ENCODE measurements at places on chromosomes 1 and 21.

DNA sequence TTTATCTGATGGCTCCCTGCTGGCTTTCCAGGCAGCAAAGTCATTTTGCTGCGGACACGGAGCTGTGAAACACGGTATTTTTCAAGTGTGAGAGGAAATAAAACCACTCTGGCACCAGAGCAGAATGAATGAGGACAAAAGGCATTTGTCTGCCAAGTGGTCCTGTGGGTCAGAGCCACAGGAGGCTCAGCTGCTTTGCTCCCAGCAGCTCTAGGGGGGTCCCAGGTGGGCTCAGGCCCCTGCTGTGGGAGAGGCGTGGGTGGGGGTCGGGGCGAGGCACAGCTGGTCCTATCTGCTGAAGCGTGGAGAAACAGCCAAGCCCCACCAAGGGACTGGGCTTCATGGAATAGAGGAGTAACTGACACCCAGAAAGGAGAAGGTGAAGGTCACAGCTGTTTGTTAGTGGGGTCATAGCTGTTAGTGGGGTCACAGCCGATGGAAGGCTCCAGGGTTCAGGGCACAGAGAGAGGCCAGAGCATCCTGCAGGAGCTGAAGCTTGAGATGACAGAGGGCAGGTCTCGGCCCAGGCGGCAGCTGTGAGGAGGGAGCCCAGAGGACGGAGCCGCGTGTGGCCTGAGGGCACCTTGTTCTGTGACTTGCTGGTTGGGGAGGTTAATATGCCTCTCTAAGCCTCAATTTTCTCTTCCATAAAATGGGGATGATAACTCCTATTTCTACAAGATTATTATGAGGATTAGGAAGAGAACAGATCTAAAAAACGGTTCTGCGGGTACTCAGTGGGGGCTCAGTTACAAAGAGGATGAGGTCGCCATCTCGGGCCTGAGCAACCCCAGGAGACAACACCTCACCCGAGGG, 7.1 kb downstream of the KIF17 start:
- H3K4me3 ChIP-seq, result no peak overlapping the region
- no peaks in the 10 kb centered on the region for H3K4me1 ChIP-seq
- peaks cover 10% of the 10 kb centered on the region for H3K27me3 ChIP-seq
- no peak overlapping the region for H3K27ac ChIP-seq

- no peaks in the 10 kb centered on the region for H3K27me3 ChIP-seq
- H3K4me3 ChIP-seq, result no peak overlapping the region
- no peak overlapping the region for H3K27ac ChIP-seq
- H3K4me1 ChIP-seq, result no peaks in the 10 kb centered on the region
- H3K36me3 ChIP-seq, result no peaks in the 10 kb centered on the region
These were observed 278.4 kb downstream of the ZNF326 start for GRCh38 chr1:90273241-90273774.

GRCh38 chr1:18939398-18940302, 16.8 kb downstream of the IFFO2 start:
- H3K27ac ChIP-seq, result no peak overlapping the region
- no peak for DNase-seq
- no peaks in the 10 kb centered on the region for H3K27me3 ChIP-seq
- no peaks in the 10 kb centered on the region for H3K4me1 ChIP-seq
- no peak overlapping the region for H3K4me3 ChIP-seq
- H3K36me3 ChIP-seq, result no peaks in the 10 kb centered on the region

DNA sequence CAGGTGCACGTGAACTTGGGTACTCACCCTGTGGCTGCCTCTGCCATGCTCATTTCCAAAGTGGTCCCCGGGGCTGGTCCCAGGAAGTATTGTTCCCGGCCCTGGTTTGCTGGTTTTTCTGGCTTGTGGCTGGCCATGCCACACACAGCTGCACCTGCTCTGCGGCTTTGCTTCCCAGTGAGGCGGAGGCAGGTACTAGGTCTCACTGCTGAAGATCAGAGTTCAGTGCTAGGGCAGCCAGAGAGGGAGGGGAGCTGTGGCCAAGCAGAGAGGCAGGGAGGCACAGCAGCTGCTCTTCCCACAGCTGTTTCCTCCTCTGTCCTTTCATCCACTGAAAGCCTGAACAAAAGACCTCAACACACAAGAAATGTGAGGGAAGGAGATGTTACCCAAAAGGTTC, 30.5 kb downstream of the ENO1 start:
- no peak overlapping the region for H3K27ac ChIP-seq
- no peaks in the 10 kb centered on the region for H3K36me3 ChIP-seq
- H3K27me3 ChIP-seq, result no peaks in the 10 kb centered on the region
- peak; percentile 68 for DNase-seq
